MM.1S (cell line): ENCODE measurements at places on chromosomes 1 and 21.
A peak's percentile ranks its signal among the peaks of the same experiment; 100 is the strongest.

- DNase-seq = no peak
These were observed 86.8 kb downstream of the SMYD3 start for GRCh38 chr1:246420300-246420699.

GRCh38 chr1:158371188-158371953, 17.7 kb downstream of the CD1E start:
- DNase-seq = no peak

- no peak for DNase-seq
These were observed 649.6 kb upstream of the PTBP2 start for GRCh38 chr1:96072021-96072420.

DNA sequence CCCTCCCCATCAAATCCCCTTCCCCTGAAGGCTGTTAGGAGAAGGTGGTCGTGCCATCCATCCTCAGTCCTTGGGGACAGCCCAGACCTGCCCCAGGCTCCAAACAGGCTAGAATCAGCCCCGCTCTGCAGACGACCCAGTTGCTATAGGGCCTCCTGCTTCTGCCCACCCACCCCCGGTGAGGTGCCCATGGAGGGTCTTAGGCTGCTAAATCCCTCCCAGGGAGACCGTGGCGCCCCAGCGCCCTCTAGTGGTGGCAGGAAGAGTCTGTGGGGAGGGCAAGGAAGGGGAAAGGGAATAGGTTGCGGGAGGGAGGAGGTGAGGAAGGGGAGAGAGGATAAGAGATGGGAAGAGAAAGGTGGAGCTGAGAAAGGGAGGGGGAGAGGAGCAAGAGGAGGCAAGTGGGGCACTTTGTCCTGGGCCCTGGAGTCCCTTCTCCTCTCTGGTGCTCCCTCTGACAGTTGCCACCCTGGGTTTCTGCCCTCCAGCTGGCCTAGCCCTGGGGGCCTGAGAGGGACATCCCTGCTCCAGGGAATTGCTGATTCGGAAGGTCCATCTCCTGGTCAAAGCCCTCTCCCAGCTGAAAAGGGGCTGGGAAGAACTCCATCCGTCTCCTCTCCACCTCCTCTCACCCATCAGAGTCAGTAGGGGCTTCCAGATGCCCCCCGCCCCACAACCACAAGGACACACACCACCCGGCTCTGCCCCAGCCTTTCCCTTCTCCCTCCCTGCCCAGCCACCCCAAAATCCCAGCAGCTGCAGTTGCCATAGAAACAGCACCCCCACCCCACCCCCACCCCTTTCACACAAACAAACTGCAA, 55.4 kb downstream of the CAMK2N1 start:
- DNase-seq = no peak

- no peak for DNase-seq
These were observed 28.4 kb upstream of the TMEM125 start for GRCh38 chr1:43241413-43241836.

DNA sequence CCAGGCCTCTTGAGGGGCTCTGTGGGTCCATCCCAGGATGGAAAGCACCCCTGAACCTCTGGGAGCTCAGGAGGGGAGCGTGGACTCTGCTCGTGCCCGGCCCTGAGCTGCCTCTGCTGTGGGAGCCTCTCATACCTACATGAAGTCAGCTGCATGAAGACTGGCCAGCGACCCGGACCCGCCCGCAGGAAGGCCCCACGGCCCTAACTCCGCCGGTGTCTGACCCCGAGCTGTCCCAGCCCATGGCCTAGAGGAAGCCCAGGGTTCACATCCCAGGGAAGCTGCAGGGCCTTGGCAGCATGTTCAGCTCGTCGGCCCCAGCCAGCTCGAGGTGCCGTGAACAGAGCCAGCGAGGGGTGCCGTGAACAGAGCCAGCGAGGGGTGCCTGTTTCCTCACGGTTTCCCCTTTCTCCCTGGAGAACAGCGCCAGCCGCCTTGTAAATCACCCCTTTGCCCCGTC, 178.1 kb upstream of the ARHGEF16 start:
- DNase-seq = no peak

DNA sequence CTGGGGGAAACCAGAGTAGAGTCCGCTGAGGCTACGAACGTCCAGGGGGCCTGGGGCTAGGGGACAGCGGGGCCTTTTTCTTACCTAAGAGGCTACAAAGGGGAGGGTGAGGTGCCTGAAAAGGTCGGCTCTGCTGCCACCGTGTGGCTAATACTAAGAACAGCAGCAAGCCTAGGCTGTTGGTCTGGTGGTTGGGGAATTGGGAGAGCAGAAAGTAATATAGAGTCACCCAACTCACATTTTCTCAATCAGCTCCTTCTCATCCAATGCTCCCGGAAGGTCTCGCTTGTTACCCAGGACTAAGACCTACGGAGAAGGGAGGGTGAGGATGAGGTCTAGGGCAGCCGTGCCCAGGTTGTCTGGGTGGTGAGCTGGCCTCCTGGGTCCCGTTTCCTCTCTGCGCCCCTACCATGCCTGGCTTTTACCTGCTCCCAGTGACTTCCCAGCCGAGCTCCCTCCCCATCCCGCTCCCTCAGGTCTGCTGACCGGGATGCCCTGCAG, 9.3 kb downstream of the ARL8A start:
- DNase-seq = peak; percentile 71

- no peak for DNase-seq
These were observed 408.0 kb downstream of the DISC1 start for GRCh38 chr1:232034556-232034955.
